Central memory CD4-positive, alpha-beta T cell (primary cell): ENCODE measurements at places on chromosomes 2 and 18.

DNA sequence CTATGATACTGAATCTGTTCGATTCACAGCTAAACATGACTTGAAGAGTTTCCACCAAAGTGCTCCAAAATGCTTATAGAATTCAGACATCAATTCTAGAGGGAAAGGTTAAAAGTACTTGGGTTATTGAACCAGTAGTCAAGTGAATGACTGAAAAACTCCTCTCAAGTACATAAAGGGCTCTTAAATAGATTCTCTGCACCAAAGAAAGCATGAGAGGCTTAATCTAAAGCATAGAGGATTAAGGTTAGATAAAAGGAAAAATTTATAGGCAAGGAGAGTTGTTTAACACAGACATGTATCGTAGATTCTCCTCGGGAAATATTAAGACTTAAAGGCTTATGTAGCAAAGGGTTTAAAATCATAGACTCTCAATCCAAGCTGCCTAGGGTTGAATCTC lies 701.4 kb downstream of the ERBB4 start:
- no peak for DNase-seq

GRCh38 chr2:211503856-211504255 lies 947.5 kb downstream of the CPS1 start:
- no peak for DNase-seq

DNA sequence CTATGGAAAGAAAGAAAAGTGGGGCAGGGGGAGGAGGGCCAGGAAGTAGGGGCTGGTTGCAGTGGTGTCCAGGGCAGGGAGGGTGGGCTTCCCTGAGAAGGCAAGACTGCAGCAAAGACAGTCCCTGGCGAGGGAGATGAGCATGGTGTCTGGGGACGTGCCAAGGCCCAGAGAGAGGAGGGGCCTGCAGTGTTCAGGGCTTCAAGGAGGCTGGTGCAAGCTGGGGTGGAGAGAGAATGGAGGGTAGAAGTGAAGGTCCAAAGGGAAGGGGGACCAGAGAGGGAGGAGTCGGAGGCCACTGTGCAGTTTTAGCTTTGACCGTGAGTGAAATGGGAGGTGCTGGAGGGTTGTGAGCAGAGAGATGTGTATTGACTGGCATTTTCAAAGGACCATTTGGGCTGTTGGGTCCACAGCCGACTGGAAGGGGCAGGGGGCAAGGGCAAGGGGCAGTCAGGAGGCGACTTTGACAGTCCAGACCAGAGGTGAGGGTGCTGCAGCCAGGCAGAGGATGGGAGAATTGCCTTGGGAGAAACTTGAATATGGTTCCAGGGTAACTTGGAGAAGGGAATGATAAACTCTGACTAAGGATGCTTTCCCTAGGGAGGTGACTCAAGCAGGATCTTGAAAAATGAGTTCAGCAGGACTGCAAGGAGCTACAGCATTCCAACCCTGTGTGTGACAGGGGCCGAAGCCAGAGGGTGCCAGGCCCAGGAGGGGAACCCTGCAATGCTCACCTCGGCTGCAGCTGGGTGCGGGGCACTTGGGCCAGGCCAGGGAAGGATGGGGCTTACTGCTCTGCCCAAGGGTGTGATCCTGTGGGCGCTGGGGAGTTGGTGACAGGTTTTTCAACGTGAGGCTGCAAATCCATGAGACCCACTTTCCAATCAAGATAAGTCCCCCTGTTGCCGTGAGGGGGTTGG lies 177.1 kb upstream of the HAAO start:
- DNase-seq, result no peak

GRCh38 chr2:105410554-105410953 lies 11.7 kb upstream of the FHL2 start:
- no peak for DNase-seq

DNA sequence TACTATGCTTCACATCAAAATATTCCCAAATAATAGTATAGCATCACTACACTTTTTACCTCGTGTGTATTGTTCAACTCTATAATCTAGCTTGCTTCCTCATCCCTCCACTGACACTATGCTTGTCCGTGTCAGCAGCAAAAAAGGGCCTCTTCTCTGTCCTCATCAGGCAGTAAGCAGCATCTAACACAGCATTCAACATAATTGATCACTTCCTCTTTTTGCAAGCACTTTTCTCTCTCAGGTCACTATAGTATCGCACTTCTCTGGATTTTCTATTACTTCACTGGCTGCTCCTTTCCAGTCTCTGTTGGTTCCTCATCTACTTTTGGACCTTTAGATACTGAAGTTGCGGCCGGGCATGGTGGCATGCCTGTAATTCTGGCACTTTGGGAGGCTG lies 64.9 kb upstream of the ZSWIM2 start:
- DNase-seq, result no peak

GRCh38 chr18:1308686-1309085 lies 404.0 kb downstream of the ADCYAP1 start:
- DNase-seq, result no peak

- DNase-seq, result no peak
These were observed 4.6 kb downstream of the INHA start for GRCh38 chr2:219576505-219577388.

- no peak for DNase-seq
These were observed 75.7 kb downstream of the MBOAT2 start for GRCh38 chr2:8927510-8928455.

GRCh38 chr18:38751211-38751610 lies 1185.6 kb upstream of the CELF4 start:
- DNase-seq, result no peak

DNA sequence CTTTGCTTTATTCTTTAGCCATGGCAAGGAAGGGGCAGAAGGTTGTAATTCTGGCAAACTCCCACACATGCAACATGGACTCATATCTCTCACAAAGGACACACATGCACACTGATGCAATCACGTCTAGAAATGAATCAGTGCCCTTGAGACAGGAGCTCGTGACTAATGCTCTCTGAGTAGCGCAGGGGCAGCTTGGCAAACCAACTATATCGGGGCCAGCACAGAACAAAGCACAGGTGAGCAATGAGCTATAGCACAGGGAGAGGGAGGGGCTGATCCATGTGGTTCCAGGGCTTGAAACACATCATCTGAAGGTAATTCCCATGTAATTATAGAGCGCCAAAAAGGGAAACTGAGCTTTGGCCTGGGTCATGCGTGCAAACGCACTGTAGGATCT lies 165.2 kb upstream of the KLF7 start:
- DNase-seq, result no peak

DNA sequence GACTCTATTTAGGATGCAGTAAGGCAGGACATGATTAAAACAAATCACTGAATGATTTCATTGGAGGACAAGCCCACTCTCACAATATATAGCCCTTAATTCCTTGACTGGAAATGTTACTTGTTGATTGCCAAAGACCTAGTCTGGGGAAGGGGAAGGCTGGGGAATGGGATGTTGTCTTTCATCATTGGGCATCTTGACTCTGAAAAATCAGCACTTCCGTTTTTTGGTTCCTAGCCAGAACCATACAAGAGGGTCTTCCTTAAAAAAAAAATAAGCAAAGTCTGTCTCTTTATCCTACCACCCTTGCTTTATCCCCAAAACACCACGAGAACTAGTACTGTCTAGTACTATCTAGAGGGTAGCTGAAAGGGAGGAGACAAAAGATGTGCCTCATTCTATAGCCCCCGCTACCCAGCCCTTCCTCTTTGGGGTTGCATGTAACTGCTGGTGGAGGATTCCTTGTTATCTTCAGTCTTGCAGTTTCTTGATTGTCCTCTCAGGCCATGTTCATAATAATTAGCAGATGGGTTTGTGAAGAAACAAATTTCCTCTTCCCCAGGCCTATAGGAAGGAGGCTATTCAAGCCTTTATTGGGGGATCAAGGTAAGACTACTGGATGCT lies 55.8 kb downstream of the NEMP2 start:
- DNase-seq, result no peak

DNA sequence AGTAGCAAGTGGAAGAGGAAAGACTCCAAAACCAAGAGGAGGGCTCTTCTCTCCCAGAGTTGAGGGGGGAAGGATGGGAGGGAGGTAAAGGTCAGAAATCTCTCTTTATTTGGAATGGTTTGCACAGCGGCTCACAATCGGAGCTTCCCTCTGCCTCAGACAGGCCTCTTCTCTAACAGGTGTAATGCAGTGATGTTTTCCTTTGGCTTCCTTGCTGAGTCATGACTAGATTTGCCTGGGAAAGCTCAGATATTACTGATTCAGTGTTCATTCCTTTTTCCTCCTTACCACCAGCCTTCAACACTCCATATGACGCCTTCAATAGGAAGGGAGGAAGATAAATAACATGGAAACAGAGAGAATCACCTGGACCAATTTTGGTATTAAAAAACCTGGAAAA lies 136.6 kb downstream of the RNF152 start:
- no peak for DNase-seq
